ENCODE measurements at places on chromosomes 7 and 10.

DNA sequence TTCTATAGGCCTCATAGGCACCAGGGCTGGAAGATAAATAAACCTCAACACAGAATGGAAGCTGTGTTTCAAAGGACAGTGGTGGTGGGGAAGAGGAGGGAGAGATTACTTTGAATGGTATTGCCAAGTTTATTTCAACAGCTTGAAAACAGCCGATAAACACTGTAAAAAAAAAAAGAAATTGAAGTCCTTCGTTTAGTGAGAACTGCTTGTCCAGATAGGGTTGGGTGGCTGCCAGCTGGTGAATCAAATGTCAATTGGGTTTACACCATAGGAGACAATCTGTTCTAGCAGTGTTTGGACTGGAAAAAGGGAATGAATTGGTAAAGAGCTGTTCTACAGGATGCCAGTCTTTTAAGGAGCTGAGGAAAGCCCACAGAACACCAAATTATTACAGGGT, 254.8 kb downstream of the PHF14 start:
- DNase-seq: no peak

- DNase-seq: no peak
Measured at GRCh38 chr7:54672519-54672918, 86.5 kb downstream of the SEC61G start.

DNA sequence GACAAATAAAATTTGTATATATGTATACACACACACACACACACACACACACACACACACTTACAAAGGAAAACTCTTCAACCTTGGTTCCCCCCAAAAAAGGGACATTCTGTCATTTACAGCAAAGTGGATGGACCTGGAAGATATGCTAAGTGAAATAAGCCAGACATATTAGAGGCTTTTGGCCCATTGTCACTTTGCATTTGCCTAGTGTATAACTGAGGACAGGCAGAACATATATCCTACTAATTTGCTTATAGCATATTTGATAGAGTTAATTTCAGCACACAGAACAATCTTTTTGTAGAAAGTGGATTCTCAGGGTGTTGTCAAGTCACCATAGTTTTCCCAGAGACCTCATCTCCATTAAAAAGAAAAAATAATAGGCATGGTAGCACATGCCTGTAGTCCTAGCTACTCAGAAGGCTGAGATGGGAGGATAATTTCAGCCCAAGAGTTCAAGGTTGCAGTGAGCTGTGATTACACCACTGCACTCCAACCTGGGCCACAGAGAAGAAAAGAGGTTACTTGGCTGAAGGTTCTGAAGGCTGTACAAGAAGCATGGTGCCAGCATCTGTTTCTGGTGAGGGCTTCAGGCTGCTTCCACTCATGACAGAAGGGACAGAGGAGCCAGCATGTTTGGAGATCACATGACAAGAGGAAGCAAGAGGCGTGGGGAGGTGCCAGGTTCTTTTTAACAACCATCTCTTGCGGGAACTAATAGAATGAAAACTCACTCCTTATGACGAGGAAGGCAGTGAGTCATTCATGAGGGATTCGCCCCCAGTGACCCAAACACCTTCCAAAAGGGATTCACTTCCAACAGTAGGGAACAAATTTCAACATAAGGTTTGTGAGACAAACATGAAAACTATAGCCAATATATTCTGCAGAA, 135.6 kb downstream of the TMEM168 start:
- no peak for DNase-seq

- DNase-seq: no peak
Measured at GRCh38 chr10:124650263-124650662, 93.9 kb downstream of the FAM53B start.

DNA sequence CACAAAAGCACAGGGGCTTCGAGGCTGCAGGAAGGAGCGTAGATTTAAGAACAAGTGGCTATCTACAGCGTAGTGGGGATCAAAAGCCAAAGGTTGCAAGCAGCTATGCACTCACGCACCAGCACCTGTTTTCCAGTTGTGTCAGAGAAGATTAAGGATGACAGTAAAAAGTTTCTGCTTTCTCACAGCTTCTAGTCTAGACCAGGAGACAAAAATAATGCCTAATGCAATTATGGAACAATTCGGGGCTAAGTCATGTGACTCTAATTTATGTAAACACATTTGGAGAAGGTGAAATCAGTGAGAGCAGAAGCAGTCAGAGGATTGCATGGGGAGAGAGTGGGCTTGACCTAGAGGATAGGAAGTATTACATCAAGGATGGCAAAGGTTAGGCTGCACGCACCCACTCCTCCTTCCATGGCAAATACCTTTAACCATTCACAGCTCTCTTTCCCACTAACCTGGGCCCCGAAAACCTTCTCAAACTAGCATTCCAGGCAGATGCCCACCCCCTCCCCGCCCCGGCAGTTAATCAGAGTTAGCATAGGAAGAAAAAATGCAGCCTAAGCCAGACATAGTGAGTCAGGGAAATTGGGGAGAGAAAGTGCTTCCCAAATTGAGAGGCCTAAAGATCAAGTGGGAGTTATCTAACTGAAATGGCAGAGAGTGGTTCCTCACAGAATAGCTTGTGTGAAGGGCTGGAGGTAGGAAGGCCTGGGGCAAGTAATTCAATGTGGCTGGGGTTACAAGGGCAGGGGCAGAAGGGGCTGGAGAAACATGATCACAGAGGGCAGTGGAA, 48.2 kb upstream of the GPAM start:
- no peak for DNase-seq

GRCh38 chr7:25805027-25805687, 346.8 kb upstream of the NFE2L3 start:
- DNase-seq: no peak

- DNase-seq: no peak
Measured at GRCh38 chr7:43501870-43502269, 81.0 kb upstream of the STK17A start.

- no peak for DNase-seq
Measured at GRCh38 chr7:108515013-108515412, 10.9 kb downstream of the PNPLA8 start.

DNA sequence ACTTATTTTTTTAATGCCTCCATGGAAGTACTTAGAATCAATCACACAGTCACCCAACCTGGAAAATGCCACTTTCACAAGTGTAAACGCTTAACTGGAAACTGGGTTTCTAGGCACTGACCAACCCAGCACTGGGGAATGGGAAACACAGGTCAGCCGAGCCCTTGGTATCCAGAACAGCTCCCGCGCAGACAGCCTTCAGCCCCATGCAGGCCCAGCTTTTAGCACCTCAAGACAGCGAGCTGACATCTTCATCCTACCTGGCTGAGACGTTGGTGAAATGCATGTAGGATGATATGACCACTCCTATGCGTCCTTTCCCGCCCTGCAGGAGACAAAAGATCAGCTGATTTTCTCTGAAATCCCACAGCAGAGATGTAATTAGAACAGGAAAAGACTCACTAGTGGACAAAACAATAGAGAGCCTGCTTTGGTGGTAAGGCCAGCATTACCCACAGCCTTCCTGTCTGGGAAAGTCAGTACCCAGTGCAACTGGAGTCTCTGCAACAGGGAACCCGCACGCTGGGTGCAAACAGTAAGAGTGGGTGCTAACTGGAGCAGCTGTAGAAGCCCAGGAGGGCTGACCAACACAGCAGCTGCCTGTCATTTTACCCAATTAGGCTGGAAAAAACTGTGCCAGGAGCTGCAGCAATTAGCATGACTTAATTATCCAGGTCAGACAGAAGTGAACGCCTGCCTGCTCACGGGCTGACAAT, 153.7 kb downstream of the TNS3 start:
- DNase-seq: no peak

GRCh38 chr7:137994216-137994615, 7.7 kb downstream of the CREB3L2 start:
- no peak for DNase-seq

GRCh38 chr7:43847496-43847895, 21.8 kb downstream of the MRPS24 start:
- peak; percentile 32 for DNase-seq

DNA sequence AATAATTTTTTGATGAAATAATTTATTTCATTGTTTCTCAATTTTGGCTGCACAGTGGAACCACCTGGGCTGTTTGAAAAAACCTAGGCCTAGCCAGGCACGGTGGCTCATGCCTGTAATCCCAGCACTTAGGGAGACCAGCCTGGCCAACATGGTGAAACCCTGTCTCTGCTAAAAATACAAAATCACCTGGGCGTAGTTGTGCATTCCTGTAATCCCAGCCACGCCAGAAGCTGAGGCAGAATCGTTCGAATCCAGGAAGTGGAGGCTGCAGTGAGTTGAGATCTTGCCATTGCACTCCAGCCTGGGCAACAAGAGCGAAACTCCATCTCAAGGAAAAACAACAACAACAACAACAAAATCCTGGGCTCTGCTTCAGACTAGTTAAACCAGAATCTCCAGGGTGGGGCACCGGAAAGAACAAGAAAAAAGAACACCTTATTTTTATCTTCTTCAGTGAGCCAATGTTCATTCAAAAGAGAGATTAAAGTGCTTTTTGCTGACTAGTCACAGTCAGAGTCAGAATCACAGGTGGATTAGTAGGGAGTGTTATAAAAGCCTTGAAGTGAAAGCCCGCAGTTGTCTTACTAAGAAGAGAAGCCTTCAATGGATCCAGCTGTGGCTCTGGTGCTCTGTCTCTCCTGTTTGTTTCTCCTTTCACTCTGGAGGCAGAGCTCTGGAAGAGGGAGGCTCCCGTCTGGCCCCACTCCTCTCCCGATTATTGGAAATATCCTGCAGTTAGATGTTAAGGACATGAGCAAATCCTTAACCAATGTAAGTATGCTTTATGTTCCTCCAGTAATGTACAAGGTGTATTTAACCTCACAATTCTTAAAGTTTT, at the start of gene CYP2C18:
CYP2C18 (plus strand) TSS at position 516 of the 841 bp plus-strand sequence; CDS start at position 607, 91 bp downstream.
- DNase-seq: no peak

GRCh38 chr10:79089632-79090031, 20.9 kb downstream of the ZMIZ1 start:
- no peak for DNase-seq

GRCh38 chr7:94957061-94957460, 49.7 kb downstream of the PPP1R9A start:
- DNase-seq: no peak

- DNase-seq: no peak
Measured at GRCh38 chr10:110009736-110010475, 2.1 kb downstream of the ADD3 start.

DNA sequence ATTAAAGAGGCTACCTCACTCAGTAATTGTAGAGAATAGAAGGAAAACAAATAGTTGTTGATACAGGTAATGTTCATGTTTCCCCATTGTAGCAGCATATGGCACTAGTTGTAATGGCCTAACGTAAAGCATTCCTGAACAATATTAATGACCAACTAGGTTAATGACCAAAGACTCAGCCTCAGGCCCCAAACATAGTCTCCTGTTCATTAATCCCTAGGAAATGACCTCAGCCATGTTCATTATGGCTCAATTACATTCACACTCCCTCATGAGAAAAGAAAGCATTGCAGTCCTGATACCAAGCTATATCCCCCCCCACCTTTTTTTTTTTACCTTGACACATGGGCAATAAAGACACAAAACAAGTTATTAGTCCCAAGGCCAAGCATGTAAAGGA, 12.7 kb downstream of the FRMD4A start:
- DNase-seq: no peak

DNA sequence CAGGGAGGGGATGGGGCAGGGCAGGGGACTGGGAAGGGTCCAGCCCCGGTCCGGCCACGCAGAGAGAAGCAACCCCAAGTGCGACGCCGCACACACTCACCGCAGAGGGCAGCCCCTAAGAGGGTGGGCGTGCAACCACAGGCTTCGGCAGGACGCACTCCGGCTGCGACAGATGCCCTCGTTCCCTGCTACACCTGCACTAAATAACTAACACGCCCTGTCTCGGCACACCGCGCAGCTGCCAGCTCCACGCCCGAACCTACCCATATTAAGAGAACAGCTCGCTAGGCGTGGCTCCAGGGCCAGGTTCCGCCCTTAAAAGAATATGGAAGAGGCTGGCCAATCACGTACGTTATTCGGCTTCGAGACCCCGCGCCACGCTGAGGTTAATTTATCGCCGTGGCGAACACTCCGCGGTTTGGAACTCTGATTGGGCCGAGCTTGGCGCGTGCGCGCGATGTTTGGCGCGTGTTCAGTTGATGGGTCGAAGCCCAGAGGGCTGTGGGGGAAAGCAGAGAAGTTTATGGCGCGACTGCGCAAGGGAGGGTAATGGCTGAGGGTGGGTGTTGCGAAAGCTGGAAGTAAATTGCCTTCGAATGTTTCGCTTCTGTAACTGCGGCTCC, 91.1 kb downstream of the OR13A1 start:
- no peak for DNase-seq

DNA sequence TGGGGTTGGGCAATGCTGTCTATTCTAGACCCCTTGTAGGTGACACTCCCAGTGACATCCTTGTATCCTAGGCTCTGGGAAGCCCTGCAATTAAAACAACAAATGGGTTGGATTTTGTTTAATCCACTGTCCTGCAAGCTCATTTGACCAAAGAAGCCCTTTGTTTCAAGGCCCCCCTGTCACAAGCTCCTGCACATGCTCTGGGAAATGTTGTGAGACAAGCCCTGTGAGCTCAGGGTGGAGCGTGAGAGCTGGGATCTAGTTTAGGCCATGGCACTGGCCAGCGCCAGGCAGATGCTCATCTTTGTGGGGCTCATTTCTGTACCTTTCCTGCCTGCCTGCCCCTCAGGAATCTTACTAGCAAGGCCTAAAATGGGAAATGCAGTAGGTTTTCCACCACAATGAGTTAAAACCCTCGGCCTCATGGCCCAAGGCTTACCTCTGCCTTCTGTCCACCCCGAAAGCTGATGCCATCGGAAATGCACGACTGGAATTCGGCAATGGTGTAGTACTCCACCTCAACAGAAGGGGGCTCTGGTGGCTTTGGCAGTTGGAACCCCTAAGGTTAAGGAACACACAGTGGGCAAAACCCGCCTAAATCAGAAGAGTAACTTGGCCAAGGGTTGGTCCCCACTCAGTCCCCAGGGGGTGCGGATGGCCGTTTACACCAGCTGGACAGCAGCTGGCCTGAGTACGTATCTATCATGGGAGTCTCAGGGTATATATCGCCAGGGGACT, 112.0 kb downstream of the NEURL1 start:
- DNase-seq: no peak

- DNase-seq: peak; percentile 69
Measured at GRCh38 chr10:103564776-103565520, 71.4 kb downstream of the NEURL1 start.

DNA sequence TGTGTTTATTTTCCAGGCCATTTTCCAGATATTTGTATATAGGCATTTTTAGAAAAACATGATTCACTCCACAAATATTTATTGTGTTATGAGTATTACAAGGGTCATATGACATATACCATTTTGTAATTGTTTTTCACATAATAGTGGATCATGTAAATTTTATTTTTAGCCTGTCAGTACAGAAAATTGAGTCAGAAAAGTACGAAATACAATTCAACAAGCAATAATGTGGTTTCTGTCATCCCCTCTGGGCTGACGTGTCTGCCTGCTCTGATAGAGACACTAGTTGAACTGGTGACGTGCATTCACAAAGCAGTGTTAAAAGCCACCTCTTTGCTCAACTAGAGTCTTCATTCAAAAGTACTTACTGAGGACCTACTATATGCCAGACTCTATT, 97.9 kb upstream of the STEAP1B start:
- DNase-seq: peak; percentile 42

DNA sequence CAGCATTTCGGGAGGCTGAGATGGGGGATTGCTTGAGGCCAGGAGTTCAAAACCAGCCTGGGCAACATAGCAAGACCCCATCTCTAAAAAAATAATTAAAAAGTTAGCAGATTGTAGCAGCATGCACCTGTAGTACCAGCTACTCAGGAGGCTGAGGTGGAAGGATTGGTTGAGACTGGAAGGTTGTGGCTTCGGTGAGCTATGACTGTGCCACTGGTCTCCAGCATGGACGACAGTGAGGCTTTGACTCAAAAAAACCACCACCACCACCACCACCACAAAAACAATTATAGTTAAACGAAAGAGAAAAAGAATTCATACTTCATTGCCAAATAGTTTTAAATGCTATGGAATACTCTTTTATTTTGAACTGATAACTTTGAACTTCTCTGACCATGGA, 63.4 kb downstream of the VTI1A start:
- no peak for DNase-seq
